Fibroblast of upper back skin (primary cell): ENCODE measurements at places on chromosomes 1 and 21.

DNA sequence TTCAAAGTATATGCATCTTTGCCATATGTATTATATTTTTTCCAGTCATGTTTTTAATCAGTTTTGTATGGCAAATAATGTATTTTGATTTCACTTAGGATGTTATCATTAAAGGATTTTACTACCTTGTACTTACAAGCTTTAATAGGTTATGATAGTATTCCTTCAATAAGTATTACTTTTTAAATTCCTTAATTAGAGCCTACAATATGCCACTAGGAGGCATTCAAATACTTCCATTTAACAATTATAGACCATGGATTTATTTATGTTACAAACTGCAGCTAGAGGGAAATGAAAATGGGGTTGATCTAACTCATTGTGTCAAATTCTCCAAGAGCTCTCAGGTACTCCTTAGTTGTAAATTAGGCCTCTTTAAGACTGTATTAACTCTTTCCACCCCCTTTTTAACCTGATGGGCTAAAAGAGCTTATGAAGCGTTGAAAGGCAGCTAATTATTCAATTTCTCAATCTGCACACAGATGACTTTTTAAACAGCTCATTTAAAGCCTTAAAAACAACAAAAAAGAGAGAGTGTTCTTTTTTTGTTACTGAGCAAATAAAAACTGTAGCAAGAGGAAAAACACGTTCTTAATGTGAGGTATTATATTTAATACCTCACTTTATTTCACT lies 156.2 kb downstream of the DENND1B start:
- DNase-seq, result peak; percentile 38

DNA sequence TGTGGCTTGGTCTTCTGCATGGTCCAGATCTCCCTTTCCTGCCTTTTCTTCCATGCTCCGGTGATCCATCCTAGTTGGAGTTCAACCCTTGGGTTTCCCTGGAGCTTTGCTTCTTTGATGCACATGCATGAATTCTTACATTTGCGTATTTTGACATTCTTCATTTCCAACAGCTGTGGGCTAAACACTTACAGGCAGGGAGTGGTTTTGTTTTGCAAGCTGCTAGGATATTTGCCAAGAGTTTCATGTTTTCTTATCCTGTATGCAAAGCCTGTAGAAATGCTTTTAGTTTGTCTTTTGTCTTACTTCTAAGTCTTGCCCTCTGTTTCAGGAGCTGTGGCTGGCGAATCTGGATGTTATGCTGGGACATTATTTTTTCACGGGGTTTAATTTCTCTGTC lies 90.3 kb upstream of the PAXBP1 start:
- DNase-seq, result peak; percentile 35

GRCh38 chr1:2372551-2373490 lies 18.5 kb downstream of the MORN1 start:
- no peak for DNase-seq

- peak; percentile 96 for DNase-seq
Measured at GRCh38 chr1:225508538-225509375, 80.9 kb upstream of the LBR start.

GRCh38 chr1:88528792-88529191 lies 155.3 kb upstream of the PKN2 start:
- DNase-seq, result no peak

DNA sequence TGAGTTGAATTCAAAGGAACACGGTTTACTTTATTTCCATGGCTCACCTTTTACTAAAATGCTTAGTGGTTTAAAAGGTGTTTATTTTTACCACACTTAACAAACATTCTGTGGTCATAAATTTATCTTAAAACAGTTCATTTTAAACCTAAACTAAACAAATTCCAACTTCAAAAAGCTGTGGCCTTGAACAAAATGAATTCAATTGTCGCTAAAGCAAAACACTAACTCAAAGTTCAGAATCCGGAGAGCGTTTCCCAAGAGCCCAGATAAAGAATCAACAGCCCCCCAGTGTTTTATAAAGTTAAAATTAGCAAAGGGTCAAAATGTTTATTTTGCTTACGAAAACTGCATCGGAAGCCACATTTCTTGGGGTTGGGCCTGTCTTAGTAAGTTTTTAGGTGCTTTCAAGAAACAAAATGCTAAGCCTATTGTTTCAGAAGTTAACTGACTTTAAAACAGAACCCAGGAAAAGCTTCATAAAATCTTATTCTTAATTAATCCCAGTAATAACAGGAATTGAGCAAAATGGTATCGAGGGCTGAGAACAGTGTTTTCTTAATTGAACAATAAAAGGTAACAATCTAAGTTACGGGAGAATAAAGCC lies 1.3 kb downstream of the PUM1 start:
- no peak for DNase-seq

DNA sequence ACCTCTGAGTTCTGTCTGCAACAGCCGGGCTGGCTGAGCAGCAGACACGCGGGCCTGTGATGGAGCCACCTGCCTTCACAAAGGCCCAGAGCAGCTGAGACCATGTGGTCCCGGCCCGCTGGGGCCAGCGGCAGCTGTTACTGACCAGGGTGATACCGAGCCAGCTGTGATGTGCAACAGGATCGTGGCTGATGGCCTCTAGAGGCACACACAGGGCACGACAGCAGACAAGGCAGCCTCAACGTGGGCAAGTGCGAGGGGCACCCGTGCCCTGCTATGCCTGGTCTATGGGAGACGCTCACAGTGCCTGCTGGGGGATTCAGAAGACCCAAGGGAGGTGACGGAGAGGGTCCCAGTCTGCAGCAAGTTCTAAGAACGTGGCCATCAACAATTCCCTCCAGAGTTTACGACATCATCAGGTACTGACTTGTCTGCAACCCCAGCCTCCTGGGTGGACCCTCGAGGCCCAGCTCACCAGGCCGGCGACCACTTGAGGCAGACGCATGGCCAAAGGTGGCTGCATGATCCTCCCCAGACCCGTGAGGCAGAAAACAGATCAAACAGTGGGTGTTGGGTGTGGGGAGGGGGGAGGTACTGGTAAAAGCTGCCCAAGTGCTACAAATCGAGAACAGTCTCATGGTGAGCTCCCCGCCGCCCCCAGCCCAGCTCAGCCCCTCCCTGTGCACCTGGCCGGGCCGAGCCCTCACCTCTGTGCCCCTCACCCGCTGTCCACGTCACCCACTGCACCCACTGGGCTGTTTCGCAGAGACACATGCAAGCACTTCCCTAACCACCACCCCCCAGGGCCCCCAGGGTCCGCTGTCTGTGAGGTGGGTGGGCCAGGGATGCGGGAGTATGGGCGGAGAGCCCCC lies 6.0 kb downstream of the POFUT2 start:
- no peak for DNase-seq

DNA sequence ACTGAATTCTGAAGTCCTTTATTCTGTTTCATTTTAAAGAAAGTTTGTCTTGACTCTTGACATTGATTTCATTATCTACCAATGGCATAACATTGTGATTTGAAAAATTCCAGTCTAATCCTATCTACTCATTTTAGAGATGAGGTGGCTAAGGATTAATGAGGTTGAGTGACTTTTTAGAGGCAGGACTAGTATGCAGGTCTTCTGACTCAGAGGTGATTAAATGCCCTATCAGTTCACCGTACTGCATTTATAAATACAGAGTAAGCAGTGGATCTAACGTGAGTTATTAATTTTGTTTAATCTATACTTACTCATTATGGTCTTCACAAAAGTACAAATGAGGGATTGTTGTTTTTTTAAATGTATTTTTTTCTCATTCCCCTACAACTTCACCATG lies 277.6 kb downstream of the PTBP2 start:
- no peak for DNase-seq

DNA sequence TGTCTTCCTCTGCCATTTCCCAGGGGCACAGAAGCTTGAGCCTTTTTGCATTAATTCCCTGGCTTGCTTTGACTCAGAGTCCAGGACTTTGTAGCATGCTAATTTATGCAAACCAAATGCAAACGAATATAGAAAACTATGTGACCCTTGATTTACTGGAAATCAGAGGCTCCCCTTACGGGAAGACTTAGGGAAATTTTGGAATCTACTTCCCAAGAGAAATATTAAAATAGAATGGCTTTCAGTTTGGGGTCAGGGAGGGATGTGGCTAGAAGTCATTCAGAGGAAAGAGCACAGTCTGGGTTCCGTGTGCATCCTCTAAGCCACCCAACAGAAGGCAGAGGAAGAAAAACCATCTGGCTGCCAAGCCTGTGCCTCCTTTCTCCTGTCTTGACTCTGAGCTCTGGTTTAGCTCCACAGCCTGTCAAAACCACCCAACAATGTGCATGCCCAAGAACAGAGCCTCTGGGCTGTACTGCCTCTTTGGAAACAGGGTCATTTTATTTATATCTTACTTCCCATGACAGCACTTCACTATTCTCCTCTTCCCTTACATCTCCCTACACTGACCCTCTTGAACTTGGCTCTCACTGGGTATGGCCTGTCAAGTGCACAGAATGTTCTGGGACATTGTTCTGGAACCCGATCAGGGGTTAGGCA lies 30.1 kb downstream of the ATF3 start:
- peak; percentile 86 for DNase-seq

GRCh38 chr1:212431644-212432043 lies 1.1 kb upstream of the NENF start:
- DNase-seq, result no peak

- DNase-seq, result no peak
Measured at GRCh38 chr21:41092312-41092711, 75.6 kb upstream of the BACE2 start.

DNA sequence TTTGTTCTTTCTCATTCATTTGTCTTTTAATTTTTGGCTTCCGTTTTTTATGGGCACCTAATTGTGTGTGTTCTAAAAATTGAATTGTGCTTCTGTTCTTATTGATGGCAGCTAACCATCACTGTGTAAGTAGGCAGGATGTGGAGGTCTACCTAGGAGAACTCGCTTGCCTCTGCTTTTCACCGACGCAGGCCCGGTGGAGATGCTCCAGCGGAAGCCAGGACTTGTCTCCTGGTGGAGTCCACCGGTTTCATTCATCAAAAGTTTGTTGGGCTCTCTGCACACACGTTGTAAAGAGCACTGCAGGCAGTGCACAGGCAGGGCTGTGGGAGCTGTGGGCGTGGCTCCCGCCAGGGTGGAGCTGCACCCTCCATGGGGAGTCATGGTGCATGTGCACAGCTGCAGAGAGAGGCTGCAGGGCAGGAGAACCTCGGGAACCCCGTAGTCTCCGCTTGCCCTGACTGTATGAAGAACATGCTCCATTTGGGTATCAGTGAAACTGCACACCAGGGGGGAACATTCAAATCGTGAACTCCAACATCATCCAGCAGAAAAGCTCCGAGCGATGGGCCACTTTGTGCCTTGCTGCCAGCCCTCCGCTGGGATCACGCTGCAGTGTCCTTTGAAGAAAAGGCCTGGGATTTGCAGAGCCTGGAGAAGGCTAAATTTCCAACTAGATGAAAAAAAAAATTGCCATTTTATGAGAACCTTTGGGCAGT lies 6.0 kb upstream of the C1orf174 start:
- DNase-seq, result no peak
